ENCODE measurements at places on chromosomes 3 and 15.

DNA sequence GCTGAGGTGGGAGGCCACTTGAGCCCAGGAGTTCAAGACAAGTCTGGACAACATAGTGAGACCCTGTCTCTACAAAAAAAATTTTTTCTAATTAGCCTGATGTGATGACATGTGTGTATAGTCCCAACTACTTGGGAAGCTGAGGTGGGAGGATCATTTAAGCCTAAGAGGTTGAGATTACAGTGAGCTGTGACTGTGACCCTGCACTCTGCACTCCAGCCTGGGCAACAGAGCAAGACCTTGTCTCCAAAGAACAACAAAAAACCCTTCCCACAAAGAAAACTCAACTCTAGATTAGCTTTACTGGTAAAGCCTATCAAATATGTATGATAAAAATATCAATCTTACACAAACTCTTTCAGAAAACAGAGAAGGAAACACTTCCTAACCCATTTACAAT, 68.5 kb downstream of the ZNF148 start:
- DNase-seq, result no peak

DNA sequence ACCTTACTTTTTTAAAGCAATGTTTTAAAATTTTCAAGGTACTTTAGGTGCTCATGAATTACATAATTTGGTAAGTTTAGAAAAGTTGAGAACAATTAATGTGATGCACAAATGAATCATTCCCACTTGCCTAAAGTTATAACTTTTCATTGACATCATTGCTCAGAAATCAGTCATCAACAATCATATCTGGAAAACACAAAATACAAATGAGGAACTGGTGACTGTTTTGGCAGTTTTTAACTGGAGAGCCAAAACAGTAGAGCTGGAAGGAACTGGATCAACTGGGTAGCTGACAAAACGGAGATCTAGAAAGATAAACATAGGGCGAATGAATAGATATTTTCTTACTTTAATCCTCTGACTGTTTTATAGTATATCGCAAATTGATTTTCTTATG, 767.1 kb downstream of the IGSF11 start:
- DNase-seq, result no peak

- no peak for DNase-seq
These were observed 136.7 kb downstream of the PLOD2 start for GRCh38 chr3:146024260-146024659.

DNA sequence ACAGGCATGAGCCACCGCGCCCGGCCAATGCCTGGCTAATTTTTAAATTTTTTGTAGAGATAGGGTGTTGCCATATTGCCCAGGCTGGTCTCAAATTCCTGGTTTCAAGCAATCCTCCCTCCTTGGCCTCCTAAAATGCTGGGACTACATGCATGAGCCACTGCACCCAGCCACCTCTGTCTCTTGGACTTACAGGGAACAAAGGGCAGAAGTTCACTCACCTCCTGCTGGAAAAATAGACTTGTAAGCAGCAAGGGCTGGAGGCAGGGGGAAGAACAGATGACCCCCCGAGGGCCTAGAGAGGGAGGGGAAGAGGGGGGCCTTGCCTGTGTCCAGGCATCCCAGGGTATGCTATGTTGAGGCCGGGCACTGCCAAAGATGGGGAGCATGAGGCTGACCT, 22.2 kb downstream of the DUSP7 start:
- no peak for DNase-seq

DNA sequence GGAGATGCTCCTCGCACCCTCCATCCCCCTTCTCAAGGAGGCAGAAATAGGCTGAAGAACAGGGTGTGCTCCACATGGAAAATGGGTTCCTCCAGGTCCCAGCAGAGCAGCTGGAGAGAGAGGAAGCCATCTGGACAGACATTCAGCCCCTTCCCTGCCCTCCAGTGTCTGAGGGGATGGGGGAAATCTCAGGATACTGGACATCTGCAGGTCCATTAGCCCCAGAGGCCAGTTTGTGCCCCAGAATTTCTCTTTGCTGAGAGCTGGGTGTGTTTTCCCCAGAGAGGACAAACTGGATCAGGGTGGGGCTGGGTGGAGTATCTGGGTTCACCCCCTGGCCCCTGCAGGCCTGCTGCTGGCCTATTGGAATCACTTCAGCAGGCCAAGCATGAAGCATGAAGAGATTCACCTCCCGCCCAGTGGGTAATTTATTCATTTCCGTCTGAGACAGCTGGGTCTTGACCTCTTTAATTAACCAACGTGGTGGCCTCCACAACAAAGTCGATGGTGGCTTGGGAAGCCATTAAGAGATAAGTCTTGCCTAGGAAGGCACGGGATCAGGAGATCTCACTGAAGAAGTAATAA, 4.6 kb downstream of the FAM3D start:
- no peak for DNase-seq

DNA sequence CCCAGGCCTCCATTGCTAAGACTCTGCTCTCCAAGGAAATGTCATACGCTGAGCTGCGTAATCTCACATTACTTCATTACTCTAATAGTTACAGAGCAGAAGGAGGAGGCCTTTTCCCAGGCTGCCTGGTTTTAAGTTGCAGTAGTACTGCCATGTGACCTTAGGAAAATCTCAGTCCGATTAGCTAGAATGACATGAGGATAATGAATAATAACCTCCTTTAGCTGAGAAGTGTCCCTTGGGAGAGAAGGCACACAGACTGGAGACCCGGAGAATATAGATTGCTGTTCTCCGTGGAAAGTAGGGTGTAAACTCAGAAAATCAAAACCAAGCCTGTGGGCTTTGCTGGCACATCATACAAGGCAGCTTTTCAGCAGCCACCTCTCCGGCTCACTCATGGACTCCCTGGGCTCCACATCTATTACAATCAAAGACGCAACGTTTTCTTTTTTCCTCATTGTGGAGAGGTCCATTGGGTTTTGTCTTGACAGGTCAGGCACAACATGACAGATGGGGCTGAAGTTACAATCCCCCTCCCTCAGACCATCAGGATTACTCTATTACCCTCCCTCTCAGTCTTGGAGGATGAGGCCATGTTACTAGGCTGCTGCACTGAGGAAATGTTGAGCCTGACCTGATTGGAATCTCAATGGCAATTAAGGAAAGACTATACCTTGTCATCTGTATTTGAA, 134.8 kb upstream of the MB21D2 start:
- DNase-seq, result no peak

DNA sequence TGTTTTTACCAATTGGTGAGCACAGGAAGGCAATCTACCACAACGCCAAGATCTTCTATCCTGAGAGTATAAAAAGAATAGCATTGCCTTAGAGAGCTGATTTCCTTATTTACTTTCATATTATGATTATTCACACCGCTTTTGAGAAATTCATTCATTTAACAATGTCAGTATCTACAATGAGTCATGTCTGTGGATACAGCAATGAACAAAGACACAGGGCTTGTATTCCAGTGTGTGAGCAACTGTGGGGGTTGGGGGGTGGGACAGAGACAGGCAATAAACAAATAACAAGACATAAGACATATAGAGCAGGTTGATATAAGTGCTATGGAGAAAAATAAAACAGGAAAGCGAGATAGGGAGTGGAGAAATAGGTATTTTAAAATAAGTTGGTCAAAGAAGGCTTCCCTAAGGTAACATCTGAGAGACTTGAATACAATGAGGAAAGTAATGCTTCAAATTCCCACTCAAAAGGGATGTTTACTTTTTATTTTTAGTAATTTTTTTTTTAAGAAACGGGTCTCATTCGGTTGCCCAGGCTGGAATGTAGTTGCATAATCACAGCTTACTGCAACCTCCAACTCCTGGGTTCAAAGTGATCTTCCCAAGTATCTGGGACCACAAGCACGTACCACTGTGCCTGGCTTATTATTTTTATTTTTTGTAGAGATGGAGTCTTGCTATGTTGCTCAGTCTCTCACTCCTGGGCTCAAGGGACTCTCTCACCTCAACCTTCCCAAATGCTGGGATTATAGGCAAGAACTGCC, 45.7 kb downstream of the PGBD4 start:
- no peak for DNase-seq

GRCh38 chr3:7201784-7202183, 340.9 kb downstream of the GRM7 start:
- no peak for DNase-seq

DNA sequence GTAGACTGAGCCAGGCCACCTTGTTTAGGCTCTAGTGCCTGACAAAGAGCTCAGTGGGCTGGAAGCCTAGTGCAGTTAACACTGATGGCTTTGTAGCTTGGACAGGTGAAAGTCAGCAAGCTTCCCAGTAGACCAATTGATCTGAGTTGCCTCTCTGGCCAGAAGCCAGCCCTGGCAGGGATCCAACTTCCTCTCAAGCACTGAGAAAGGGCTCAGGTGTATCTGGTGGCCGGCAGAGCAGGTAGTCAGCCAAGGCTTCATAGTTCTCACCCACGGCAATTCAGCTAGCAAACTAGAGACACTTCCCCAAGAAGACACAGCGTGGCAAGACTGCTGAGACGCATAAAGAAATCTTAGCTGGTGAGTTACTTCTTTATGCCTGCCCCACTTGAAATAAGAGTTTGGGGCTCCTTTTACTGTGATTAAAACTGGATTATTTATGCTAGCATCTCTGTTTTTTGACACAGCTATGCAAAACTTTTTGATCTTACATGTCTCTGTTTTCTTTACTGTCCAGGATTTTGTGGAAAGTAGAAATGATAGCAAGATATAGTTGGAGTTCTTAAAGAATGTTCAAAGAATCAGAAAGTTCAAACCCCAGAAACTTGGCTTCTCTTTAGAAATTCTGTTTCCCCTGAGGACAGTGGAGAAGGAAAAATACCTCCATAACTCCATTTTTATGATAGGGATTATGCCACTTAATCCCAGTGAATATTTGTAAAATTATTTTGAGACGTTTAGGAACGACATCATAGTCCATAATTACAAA, 8.4 kb upstream of the CA12 start:
- DNase-seq, result no peak

DNA sequence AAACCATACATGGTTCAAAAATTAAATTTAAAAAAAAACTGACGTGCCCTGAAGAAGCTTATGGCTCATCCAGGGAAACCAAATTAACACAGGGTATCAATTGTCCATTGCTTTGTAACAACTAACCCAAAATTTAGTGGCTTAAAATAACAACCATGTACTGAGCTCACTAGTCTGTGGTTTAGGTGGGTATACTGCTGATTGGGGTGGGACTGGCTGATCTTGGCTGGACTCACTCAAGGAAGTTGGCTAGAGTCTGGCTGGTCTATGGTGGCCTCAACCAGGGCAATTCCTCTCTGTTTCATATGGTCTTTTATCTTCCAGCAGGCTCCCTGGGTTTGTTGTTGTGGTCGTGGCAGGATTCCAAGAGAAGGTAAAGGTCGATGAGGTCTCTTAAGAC, 14.1 kb upstream of the EDC3 start:
- DNase-seq, result no peak

GRCh38 chr3:99850608-99851007, 32.9 kb downstream of the CMSS1 start:
- no peak for DNase-seq

DNA sequence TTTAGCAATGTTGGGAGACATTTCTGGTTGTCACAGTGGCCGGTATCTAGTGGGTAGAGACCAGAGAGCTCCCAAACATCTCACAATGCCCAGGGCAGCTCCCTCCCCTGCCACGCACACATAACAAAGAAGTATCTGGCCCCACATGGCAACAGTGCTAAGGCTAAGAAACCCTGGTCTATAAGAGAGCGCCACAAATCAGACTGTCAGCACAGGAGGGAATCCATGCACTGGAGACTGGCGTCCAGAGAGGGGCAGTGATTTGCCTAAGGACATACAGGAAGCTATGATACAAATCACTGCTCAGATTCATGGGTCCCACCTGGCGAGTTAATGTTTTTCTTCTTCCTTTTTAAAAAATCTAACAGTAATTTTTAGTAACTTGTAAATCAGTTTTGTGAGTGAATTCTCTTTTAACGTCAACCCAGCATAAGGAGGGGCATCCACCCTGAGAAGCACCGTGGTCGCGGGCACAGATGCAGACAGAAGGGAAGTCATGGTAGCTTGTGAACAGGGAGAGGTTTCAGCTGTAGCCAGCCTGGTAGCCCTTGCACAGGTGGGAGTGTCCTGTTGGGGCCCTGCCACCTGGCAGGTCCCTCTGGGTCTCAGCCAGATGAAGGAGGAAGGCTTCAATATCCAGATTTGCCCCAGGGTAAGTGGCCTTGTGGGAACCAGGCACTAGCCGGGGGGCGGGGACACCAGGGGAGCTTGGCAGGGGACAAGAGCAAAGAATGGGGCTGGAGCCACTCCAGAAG, 8.7 kb downstream of the ISG20 start:
- DNase-seq, result no peak

DNA sequence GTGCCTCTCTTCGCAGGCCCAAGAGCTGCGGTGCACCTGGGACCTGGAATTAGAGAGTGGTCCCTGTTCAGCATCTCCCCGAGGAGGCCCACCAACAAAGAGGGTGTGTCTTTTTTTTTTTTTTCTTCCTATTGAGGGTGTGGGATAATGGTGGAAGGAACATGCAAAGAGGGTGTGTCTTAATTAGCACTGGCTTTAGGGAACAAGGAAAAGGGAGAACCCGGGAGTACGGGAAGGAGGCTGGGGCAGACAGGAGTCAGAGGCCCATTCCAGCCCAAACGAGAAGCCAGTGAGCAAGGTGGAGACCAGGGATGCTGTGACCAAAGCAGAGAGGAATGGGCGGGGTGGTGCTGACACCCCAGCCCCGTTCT, 429 bp upstream of the LOXL1 start:
- no peak for DNase-seq

DNA sequence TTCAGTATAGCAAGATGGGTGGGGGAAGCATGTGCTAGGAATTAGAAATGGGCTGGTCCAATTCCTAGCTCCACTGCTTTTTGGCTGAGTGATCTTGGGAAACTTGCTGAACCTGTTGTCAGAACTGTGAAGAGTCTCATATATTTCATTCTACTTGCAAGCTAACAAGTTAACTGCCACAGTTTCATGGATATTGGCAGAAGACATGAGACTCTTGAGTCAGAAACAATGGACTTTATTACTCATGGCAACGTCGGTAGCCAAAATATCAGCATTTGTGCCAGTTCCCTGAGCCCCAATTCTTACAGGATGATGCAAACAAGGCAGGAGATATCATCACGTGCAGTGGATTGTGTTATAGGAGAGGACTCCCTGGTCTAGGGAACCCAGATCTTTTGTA, 26.6 kb upstream of the PLAAT1 start:
- DNase-seq, result no peak

- no peak for DNase-seq
These were observed 34.7 kb downstream of the GRK7 start for GRCh38 chr3:141797819-141798447.

DNA sequence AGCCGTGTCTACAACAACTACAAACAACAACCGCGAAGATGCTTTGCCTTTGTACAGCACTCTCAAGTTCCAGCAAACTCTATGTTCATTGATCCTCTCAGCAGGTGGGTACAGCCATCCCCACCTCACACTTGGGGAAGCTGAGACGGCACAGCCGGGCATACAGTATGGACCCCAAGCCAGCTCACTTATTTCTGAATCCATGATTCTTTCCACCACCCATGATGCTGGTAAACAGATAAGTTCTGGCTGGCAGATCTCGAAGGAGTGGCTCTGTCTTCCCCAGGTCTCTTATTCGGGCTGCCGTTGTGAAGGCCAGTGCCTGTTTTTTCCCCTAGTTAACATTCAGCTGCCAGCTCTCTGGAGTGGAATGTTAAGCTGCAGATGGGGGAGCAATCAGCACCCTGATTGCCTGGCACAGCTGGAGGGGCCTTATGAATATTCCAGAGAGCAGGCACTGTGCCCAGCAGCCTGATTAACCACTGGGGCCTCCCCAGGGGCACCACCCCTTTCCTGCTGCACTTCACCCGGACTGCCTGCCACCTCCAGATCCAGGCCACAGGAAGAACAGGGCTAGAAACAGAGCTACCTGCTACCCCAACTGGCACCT, 73.2 kb downstream of the CORO2B start:
- no peak for DNase-seq
